NCI-H1105 treated with DMSO at 0.1 percent for 48 hours (cell line): ENCODE measurements at places on chromosomes 2 and 18.

DNA sequence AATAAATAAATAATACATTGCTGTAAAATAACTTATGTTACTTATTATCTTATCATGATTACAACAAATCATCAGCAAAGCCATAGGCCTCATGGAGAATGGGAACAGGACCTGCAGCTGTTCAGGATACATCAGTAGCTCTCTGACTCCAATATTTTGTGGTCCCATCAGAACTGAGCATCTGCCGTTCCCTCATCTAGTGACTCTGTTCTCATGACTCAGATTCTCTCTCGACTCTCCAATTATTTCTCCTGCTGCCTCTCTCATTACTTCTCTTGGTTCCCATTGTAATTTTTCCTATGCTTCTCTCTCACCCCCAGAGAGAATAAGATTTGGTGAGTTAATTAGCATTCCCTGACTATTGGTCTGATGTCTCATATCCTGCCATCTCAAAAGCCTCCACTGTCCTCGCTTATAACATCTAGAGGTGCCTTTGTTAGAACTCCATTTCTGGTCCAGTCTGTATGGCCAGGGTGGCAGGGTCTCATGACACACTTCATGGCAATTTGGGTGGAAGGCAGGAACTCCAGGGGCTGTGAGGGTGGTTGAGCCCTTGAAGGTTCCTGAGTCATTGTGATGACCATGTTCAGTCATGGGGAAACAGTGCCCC is 78.0 kb upstream of the TANC1 start:
- no peak for DNase-seq

- peak; percentile 49 for DNase-seq
Measured at GRCh38 chr18:6203791-6204190, 210.9 kb downstream of the L3MBTL4 start.

GRCh38 chr18:13611142-13611600 is 115.2 kb downstream of the FAM210A start:
- DNase-seq: no peak

GRCh38 chr18:58196164-58196563 is 152.1 kb downstream of the NEDD4L start:
- no peak for DNase-seq

- no peak for DNase-seq
Measured at GRCh38 chr18:63180971-63181376, 138.6 kb downstream of the BCL2 start.
